ENCODE measurements at places on chromosomes 6 and 20.
A peak's percentile ranks its signal among the peaks of the same experiment; 100 is the strongest.

GRCh38 chr6:83270971-83271719 lies 78.0 kb downstream of the RWDD2A start:
- no peak for DNase-seq

GRCh38 chr6:63510849-63511248 lies 61.4 kb upstream of the LOC128125822 start:
- DNase-seq: no peak

DNA sequence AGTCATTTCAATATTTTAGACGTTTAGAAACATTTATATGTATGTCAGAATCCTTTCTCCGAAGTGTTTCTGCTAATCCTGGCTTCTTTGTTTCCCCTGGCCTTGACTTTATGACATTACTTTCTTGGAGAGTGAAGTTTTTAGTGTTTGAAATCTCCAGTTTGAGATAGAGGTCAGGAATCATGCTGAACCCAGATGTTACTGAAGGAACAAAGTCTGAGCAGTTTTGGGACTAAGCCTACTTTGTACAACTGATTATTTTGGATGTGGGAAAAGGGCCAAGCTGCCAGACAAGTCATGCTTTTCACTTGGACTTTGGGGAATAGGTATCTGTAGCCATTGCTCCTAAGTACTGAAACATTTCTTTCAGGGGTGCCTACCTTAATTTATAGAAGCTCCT lies 2.3 kb downstream of the RNF144B start:
- DNase-seq: no peak

- no peak for DNase-seq
These were observed 11.5 kb downstream of the GNL1 start for GRCh38 chr6:30544666-30545272.

DNA sequence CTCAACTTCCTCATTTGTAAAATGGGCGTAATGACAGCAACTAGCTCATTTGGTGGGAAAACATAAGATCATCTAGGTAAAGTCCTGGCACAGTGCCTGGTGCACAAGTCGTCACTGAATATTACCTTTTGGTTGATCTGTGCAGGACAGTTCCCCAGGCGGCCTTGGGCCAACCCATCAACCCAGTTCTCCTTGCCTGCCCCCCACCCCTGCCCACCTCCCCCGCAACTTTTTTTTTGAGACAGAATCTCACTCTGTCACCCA lies 99.2 kb downstream of the JPH2 start:
- DNase-seq: no peak

DNA sequence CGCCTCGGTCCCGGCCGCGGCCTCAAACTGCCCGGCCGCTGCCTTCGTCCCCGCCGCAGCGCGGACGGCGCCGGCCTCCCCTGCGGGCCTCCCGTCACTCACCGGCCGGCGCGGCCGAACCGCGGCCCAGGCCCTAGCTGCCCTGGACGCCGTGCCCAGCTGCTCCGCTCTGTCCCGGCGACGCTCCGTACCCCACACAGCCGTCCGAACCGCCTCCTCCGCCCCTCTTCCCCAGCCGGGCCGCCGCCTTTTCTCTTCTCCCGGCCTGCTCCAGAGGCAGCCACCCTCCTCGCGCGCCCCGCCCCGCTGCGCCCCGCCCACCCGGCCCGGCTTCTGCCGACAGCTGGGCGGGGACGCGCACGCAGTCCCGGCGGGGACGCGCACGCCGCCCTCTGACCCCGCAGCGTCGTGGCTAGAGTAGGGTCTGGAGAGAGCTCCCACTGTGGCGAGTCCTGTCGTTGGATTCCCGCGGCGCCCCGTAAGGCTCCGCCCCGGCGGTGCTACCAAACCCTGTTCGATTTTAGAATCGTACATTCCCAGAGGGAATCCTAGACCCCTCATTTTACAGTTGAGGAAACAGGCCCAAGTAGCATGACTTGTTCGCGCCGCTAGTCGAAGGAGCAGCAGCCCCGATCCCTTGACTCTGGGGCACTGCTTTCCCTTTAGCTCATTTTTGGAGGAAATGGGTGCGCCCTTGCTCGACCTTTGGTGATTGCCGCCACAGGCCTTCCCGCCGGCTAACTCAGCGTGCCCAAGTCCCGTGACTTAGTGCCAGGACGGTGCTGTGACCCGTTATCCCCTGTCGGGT lies at the start of gene FBXO30:
Gene FBXO30 (minus strand): TSS at position 295 of the 808 bp plus-strand sequence. CDS start 8,390 bp downstream, outside the sequence.
- DNase-seq: peak; percentile 79

DNA sequence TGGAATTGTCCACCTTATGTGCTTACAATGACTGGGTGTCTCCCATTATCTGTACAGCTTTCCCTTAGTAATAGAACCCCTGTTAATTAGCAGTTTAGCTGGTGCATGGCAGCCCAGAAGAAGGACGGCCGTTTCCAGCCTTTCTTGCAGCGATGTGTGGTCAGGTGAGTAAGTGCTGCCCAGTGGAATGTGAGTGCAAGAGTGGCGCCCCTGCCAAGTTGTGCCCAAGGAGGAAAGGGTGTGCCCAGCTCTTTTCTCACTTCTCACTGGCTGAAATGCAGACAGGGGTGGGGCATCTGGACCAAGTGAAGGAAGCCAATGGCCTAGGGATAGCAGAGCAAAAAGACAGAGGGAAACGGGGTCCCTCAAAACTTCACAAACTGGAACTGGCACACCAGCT lies 296.8 kb downstream of the PREX1 start:
- no peak for DNase-seq

- DNase-seq: no peak
These were observed 569.9 kb downstream of the BCKDHB start for GRCh38 chr6:80676386-80676785.

- no peak for DNase-seq
These were observed 9.8 kb downstream of the NFATC2 start for GRCh38 chr20:51532577-51533191.

DNA sequence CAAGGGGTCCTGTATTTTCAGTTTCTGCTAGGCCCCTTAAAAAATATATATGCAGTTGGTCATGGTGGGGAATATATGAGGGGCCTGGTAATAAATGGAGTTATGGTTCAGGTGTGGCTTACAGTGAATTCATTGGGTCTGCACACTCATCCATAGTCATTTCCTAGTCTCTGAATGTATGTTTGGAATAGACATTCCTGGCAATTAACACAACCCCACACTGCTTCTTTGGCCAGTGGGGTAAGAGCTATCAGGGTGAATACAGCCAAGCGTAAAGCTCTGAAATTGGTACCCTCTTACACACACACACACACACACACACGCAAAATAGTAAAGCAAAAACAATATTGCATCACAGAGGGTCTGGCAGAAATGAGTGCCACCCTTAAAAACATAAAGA lies 56.5 kb downstream of the QRSL1 start:
- DNase-seq: no peak

- DNase-seq: no peak
These were observed 697.1 kb downstream of the DOK5 start for GRCh38 chr20:55172310-55173002.

- DNase-seq: no peak
These were observed 3.4 kb downstream of the PTPRT start for GRCh38 chr20:43186312-43186711.

- no peak for DNase-seq
These were observed 161.7 kb downstream of the DTNBP1 start for GRCh38 chr6:15500901-15501825.

DNA sequence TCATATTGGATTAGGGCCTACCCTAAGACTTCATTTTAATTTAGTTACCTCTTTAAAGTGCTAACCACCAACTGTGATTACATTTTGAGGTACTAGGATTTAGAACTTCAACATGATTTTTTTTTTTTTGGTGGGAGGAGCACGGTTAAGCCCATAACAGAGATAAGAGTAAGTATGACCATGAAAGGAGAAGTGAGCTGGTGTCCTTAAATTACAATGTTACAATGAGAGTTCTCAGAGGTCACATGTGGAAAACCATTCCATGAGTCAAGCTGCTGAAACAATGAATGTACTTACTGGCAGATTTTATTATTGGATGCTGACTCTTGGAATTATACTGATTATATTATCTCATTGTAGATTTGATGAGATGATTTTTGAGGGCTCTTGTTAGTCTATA lies 779.3 kb upstream of the CITED2 start:
- no peak for DNase-seq

GRCh38 chr6:13814176-13814937 lies at the start of gene MCUR1:
TSS of gene MCUR1 (minus strand) at chr6:13814557. CDS start at chr6:13814429, 128 bp downstream.
- DNase-seq: peak; percentile 89

GRCh38 chr6:156474507-156475120 lies 302.6 kb upstream of the ARID1B start:
- DNase-seq: no peak

DNA sequence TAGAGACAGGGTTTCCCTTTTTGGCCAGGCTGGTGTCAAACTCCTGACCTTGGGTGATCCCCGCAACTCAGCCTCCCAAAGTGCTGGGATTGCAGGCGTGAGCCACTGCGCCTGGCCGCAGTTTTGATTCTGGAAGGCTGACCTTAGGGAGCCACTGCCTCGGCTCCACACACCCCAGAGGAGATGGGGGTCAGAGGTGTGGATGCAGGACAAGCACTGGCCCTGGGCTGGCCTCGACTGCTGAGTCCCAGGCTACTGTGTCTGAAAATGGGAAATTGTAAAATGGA lies 1.5 kb downstream of the ZBP1 start:
- no peak for DNase-seq

- no peak for DNase-seq
These were observed 62.6 kb downstream of the RPS12 start for GRCh38 chr6:132877003-132877402.

GRCh38 chr20:10492065-10492464 lies 57.0 kb downstream of the SLX4IP start:
- no peak for DNase-seq

DNA sequence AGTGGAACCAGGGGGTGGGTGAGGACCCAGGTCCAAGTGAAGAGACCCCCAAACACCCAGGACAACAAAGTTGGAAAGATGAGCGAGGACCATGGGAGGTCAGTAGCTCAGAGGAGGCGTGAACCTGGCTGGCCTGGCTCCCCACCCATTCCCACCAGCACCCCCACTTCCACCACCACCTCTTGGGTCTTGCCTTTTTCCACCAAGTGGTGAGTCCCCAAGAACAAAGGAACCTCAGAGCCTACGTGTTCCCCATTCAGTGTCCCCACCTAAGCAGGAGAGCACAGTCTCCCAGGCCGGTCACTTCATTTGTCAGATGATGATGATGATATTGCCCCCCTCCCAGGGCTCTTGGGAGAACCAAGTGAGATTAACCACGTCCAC lies 531 bp upstream of the VWA7 start:
- no peak for DNase-seq

GRCh38 chr6:113411011-113411410 lies 446.1 kb upstream of the MARCKS start:
- DNase-seq: no peak

All from T-helper 1 cell (primary cell).